ENCODE measurements at places on chromosomes 1 and 21.

DNA sequence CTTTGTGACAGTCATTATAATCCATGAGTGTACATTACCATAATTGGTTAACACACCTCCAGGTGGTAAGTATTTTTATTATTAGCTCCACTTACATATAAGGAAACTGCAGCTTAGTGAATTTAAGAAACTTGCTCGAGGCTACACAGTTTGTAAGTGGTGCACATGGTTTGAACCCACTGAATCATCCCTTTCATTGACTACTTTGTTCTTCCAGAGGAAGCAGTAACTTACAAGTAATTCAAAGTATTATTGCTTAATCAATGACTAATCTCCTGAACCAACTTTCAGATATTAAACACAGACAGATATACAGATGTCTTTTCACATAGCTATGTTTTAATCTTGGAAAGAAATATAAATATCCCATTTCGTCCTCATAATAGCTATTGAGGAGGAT lies 18.7 kb upstream of the CLDN8 start:
- no peak for DNase-seq

GRCh38 chr1:153957744-153958110 lies 685 bp downstream of the CRTC2 start:
- no peak for DNase-seq

DNA sequence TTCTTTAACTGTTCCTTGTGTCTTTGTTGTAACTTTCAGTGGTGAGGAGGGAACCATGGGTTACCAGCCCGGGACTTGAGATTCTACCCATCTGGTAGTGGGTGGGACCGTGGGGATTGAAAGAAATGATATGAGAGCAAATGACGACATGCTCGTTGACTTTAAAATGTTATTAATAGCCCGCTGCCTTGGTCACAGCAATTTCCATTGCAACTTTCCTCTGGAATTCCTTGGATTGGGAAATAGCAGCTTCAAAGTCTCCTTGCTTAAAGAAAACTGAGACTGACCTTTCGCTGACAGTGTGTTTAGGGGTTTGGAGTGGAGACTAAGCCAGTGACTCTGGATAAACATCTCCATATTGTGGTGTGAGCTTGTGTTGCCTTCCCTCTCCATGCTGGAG lies 44.2 kb upstream of the MARK1 start:
- DNase-seq, result no peak

DNA sequence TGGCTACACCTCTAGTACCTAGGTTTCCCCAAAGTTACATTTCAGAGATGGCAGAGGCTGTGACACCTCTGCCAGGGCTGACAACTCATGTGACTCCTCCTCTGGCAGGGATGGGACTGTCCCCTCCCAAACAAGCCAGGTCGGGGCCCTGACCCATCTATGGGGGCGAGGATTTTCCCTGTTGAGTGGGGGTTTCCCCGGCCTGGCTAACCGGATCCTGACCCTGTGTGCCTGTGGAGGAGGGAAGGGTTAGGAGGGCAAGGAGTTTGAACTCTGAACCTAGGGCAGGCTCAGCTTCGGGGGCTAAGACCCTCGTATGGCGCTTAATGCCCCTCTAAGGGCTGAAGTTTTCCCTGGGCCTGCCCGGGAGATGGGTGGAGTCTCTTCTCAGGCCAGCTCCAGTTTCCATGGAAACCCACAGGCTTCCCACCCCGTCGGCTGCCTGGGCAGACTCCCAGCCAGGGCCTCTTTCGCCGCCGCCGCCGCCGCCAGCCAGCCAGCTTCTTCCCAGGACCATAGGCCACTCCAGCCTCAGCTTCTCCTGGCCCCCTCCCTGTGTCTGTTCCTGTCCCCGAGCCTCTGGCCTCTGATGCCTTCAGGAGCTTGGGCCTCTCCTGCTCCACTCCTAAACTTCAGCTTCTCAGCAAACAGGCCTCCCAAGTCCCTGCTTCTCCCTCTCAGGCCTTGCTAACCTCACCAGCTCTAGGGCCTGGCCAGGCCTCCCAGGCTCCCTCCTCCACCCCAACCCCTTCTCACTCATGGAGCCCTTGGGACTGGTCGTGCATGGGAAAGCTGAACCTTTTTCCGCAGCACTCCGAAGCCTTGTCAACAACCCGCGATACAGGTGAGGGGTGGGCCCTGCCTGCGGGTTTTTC lies at the start of gene BTBD19:
Gene BTBD19 (plus strand): TSS at position 461 of the 875 bp plus-strand sequence. CDS start 298 bp downstream, at position 759.
- DNase-seq, result peak; percentile 34

- DNase-seq, result no peak
Observed at GRCh38 chr1:52158218-52158617, 16.3 kb downstream of the ZFYVE9 start.

GRCh38 chr21:25512095-25513081 lies 94.9 kb downstream of the MRPL39 start:
- no peak for DNase-seq

DNA sequence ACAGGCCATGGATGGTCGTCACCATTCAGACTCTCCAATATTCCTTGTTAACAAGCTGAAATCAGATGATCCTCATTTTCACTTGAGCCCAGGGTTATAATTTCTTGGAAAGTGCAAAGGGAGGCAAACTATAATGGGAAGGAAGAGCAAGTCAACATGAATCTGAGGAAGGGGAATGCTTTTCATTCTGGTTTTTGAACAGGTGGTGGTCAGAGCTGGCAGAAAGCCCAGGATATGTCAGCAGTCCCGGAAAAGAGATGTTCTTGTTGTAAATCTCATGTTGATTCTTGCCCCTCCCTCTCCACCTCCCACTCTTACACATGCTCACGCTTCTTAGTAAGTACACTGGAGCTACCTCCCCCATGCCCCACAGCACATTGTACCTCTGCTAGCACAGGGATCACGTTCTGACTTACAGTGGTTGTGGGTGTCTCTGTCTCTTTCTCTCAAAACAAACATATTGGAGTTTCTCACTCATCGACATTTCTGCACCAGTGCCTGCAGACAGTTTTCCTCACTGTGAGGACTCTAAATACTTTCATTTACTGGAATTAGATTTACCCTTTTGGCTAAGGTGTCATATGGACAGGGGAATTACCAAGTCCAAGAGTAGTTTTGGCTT lies 77.6 kb downstream of the XCL2 start:
- DNase-seq, result no peak

DNA sequence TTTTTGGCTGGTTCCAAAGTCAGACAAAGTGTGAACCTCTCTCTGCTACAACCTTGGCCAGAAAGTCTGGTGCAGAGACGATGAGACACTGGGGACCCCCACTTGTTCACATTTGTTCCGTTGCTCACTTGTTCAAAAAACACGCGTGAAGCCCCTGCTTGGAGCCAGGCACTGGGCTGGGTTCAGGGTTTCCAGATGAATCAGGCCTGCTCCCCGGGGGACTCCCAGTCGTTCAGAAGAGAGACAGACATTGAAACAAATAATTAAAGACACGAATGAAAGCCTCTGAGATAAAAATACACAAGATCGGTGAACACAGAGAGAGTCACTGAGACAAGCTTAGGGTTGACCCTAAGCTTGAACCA lies 101.5 kb upstream of the RUNX3 start:
- DNase-seq, result no peak
